ENCODE measurements at places on chromosomes 2 and 18. TPM values are rescaled to one million over a fixed set of nuclear protein-coding genes. Genes with fewer than 3 reads are reported as not detected.

SLC14A1 gene
- not detected for total RNA-seq

FBXO15 gene
- 1.1 TPM for total RNA-seq

SNRNP200 gene
- total RNA-seq = 202 TPM

UCN gene
- total RNA-seq = 8.0 TPM

SMAD7 gene
- total RNA-seq = 7.2 TPM

MCFD2 gene
- 73.9 TPM for total RNA-seq

FOXD4L1 gene
- 0.64 TPM for total RNA-seq

- H3K27me3 ChIP-seq = no peaks in the 10 kb centered on the region
- DNase-seq = no peak
- H3K36me3 ChIP-seq = no peaks in the 10 kb centered on the region
- no peak overlapping the region for H3K4me3 ChIP-seq
- no peaks in the 10 kb centered on the region for H3K4me1 ChIP-seq
- no peak overlapping the region for H3K27ac ChIP-seq
Measured at GRCh38 chr2:235105821-235106359, 154.1 kb downstream of the SH3BP4 start.

DNA sequence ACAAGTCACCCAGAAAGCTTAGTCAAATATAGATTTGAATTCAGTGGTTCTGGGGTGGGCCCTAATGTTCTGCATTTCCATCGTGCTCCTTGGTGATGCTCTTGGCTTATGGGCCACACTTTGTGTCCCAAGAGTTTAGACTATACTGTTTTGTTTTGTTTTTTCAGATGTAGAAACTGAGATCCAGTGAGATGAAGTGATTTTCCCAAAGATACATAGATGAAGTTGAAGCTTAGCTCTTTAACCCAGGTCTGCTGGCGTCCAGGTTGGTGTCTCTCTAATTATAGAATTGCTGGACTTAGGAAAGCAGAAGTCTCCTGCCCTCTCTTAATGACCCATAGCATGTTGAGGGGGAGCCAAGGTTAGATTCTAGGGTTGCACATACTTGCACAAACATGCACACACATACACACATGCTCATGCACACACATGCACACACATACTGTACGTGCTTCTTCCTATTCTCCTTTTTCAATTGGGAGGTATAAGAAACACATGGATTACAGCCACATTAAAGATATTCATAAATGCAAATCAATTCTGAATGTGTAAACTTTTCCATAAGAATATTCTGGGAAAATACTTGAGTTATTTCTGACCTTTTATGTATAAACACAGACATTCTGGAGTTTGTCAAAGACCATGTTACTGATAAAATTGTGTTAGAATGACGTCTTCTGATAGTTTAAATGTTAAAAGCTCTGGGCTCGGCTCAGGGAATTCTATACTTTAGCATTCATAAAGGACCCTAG, 41.3 kb upstream of the IL1R1 start:
- DNase-seq = no peak
- H3K27me3 ChIP-seq = no peaks in the 10 kb centered on the region
- no peaks in the 10 kb centered on the region for H3K36me3 ChIP-seq
- no peak overlapping the region for H3K4me3 ChIP-seq
- H3K4me1 ChIP-seq = no peaks in the 10 kb centered on the region

DNA sequence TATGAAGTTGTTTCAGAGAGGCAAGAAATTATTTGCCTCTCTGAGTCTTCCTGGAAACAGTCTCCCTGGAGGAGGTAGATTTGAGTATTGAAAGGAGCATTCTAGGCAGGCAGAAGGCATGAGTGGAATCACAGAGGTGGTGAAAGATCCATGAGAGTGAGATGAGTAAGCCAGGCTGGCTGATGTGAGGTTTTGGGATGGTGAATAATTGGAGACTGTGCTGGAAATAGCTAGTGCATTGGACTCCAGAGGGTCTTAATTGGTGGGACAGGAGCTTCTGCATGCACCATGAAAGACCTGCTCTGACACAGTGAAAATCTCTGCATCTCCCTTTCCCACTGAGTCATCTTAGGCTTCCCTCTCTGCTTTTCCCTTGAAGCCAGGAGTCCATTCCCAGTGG, 46.3 kb downstream of the CDC42EP3 start:
- H3K36me3 ChIP-seq = no peaks in the 10 kb centered on the region
- no peak overlapping the region for H3K4me3 ChIP-seq
- no peak overlapping the region for H3K27ac ChIP-seq
- no peaks in the 10 kb centered on the region for H3K4me1 ChIP-seq
- DNase-seq = no peak

GRCh38 chr2:65724752-65725151, 292.4 kb upstream of the SPRED2 start:
- no peak overlapping the region for H3K4me3 ChIP-seq
- peaks cover 21% of the 10 kb centered on the region for H3K27me3 ChIP-seq
- H3K27ac ChIP-seq = no peak overlapping the region
- no peaks in the 10 kb centered on the region for H3K4me1 ChIP-seq
- H3K36me3 ChIP-seq = no peaks in the 10 kb centered on the region

GRCh38 chr2:22326250-22326649, 1058.7 kb upstream of the KLHL29 start:
- H3K36me3 ChIP-seq = no peaks in the 10 kb centered on the region
- no peaks in the 10 kb centered on the region for H3K27me3 ChIP-seq
- no peaks in the 10 kb centered on the region for H3K4me1 ChIP-seq
- H3K27ac ChIP-seq = no peak overlapping the region
- DNase-seq = no peak

- H3K36me3 ChIP-seq = no peaks in the 10 kb centered on the region
- no peak for DNase-seq
- no peak overlapping the region for H3K27ac ChIP-seq
- H3K4me3 ChIP-seq = no peak overlapping the region
- H3K27me3 ChIP-seq = no peaks in the 10 kb centered on the region
- H3K4me1 ChIP-seq = no peaks in the 10 kb centered on the region
Measured at GRCh38 chr18:45328296-45328695, 287.0 kb upstream of the SLC14A2 start.

DNA sequence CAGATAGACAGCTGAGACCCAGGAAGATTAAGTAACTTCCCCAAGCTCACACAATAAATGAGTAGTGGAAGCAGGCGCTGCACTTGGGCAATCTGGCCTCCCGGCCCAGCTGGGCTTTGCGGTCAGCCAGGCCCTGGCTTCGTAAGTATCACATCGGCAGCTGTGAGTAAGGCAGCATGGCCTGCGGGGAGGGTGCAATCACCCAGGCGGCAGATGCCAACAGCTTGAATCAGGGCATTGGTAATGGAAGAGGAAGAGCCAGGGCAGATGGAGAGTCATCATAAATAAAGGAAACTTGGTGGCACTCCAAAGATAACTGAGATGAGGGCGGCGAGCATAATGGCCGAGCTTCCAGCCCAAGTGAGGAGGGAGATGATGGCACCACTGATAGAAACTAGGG, 217.9 kb upstream of the PID1 start:
- no peak overlapping the region for H3K4me3 ChIP-seq
- no peak for DNase-seq
- H3K27me3 ChIP-seq = 0 out of 2 replicates have a peak, but pooled peaks cover 4% of the 10 kb centered on the region

DNA sequence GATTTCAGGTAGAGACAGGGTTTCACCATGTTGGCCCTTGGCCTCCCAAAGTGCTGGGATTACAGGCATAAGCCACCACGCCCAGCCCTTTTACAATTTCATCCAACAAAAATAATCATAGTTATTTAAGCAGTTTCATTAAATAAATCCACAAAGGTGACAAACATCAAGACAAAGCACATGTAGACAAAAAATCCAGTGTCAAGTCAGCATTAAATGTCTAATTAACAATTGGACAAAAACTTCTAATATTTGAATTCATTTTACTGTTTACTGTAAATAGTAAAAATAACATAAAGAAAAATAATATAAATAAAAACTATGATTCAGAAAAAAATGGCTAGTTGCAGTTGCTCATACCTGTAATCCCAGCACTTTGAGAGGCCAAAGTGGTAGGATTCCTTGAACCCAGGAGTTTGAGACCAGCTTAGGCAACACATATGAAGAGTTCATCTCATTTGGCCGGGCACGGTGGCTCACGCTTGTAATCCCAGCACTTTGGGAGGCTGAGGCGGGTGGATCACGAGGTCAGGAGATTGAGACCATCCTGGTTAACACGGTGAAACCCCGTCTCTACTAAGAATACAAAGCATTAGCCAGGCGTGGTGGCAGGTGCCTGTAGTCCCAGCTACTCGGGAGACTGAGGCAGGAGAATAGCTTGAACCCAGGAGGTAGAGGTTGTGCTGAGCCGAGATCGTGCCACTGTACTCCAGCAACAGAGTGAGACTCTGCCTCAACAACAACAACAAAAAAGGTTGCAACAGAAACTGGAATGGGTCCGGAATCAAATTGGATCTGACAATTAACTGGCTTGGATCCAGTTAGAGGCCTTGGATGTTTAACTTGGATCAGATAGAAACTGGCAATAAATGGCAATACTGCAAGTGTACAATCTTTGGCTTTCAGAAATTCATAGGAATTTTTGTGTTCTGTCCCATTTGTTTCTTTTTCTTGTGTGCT, 56.9 kb upstream of the MAT2A start:
- H3K27ac ChIP-seq = no peak overlapping the region
- DNase-seq = no peak
- H3K4me1 ChIP-seq = peaks cover 12% of the 10 kb centered on the region
- no peaks in the 10 kb centered on the region for H3K36me3 ChIP-seq
- H3K4me3 ChIP-seq = no peak overlapping the region

DNA sequence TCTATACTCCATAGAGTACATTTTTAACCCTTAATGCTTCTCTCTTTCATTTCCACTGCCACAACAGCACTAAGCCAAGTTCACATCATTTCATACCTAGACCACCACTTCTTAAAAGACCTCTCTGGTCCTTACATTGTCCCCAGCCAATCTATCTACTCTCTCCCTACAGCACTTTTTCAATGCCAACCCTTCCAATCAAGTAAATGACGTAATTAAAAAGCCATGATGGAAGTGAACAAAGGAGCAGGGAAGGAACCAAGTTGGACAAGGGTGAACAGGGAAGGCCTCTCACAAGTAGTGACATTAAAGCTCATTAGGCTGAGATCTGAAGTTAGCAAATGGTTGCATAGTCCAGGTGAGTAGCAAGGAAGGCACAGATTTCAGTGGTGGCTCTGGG, 195.1 kb upstream of the CCDC150 start:
- H3K36me3 ChIP-seq = no peaks in the 10 kb centered on the region
- no peak overlapping the region for H3K27ac ChIP-seq
- H3K4me1 ChIP-seq = no peaks in the 10 kb centered on the region
- H3K27me3 ChIP-seq = no peaks in the 10 kb centered on the region
- no peak overlapping the region for H3K4me3 ChIP-seq
- no peak for DNase-seq

GRCh38 chr2:108945969-108946368, 43.1 kb downstream of the EDAR start:
- no peaks in the 10 kb centered on the region for H3K27me3 ChIP-seq
- H3K4me3 ChIP-seq = no peak overlapping the region
- no peak for DNase-seq

- no peaks in the 10 kb centered on the region for H3K4me1 ChIP-seq
- no peak overlapping the region for H3K4me3 ChIP-seq
- no peaks in the 10 kb centered on the region for H3K36me3 ChIP-seq
- no peak overlapping the region for H3K27ac ChIP-seq
Measured at GRCh38 chr2:102256874-102257462, 54.4 kb upstream of the IL1RL1 start.

- no peaks in the 10 kb centered on the region for H3K27me3 ChIP-seq
Measured at GRCh38 chr2:74162951-74163350, 15.2 kb upstream of the BOLA3 start.

GRCh38 chr2:239223310-239224198, 177.3 kb downstream of the HDAC4 start:
- H3K27me3 ChIP-seq = no peaks in the 10 kb centered on the region
- H3K27ac ChIP-seq = no peak overlapping the region
- no peaks in the 10 kb centered on the region for H3K36me3 ChIP-seq
- H3K4me3 ChIP-seq = no peak overlapping the region

- H3K27me3 ChIP-seq = no peaks in the 10 kb centered on the region
- no peak for DNase-seq
- H3K4me1 ChIP-seq = no peaks in the 10 kb centered on the region
- no peak overlapping the region for H3K4me3 ChIP-seq
- peaks cover 3% of the 10 kb centered on the region for H3K36me3 ChIP-seq
- H3K27ac ChIP-seq = no peak overlapping the region
Measured at GRCh38 chr2:111149882-111150455, 29.3 kb downstream of the BCL2L11 start.

DNA sequence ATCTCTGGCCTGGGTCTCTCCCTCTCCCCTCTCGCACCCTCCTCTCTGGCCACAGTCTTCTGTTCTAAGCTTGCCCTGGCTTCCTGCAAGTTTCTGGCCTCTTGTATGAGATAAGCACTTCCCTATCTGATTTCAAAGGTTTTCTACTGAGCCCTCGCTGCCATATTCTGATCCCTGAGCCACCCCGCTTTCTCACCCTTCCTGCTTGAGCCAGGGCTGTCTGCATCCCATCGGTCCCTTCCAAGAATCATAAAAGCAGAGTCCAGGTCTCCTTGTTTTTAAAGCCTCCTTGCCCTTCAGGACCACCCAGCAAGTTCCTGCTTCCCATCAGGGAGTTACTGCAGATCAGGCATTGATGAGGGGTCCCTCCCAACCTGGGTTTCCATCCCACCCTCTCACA, 110.2 kb downstream of the PRKCE start:
- no peaks in the 10 kb centered on the region for H3K4me1 ChIP-seq
- no peak overlapping the region for H3K4me3 ChIP-seq
- H3K36me3 ChIP-seq = no peaks in the 10 kb centered on the region
- H3K27ac ChIP-seq = no peak overlapping the region
- H3K27me3 ChIP-seq = no peaks in the 10 kb centered on the region

- no peak overlapping the region for H3K4me3 ChIP-seq
- no peaks in the 10 kb centered on the region for H3K27me3 ChIP-seq
- DNase-seq = no peak
- no peaks in the 10 kb centered on the region for H3K36me3 ChIP-seq
- H3K27ac ChIP-seq = no peak overlapping the region
Measured at GRCh38 chr2:168896783-168897182, 4.3 kb upstream of the G6PC2 start.

Data from HCT116 (cell line).